HuH-7.5 (cell line): ENCODE measurements at places on chromosomes 5 and 9.
A peak's percentile ranks its signal among the peaks of the same experiment; 100 is the strongest.

DNA sequence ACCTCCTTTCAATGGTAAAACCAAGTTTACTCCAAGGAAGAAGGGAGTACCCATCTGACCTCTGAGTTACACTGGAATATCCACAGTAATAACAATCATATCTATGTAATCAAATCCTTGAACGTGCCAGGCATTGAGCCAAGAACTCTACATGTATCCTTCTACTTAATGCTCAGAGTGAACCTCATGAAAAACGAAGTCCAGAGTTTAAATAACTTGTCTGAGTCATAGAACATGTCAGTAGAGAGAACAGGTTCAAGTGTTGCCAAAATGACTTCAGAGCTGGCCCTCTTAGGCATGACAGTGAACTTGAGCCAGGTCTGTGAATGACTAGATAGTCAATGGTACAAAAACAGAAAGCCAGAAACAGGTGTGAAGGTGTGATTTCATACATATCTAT lies 164.1 kb upstream of the ZNF618 start:
- no peak for DNase-seq

- peak; percentile 20 for DNase-seq
Observed at GRCh38 chr9:90870621-90871326, 69.2 kb downstream of the SYK start.

DNA sequence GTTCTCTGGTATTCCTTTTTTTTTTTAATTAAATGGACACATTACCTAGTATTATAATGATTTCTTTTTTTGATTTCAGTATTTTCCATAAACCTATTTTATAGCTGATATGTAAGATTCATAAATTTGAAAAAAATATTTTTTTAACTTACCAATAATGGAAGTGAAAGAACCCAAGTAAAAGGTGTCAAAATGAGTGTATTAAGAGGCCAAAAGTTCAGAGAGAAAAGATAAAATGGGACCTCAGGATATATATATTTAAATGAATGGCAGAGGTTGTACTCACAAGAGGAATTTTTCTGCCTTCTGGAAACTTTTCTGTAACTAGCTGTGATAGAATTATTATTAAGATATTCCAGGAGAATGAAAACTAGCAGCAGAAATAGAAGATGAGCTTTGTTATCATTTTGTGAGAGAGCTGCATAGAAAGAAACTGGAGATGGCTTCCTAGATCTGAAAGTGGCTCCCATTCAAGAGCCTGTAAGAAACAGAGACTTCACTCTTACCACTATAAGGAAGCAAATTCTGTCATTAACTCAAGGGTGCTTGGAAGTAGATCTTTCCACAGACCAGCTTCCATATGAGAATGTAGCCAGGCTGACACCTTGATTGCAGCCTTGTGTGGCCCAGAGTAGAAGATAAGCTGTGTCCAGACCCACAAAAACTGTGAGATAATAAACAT lies 91.7 kb downstream of the MRPS30 start:
- DNase-seq = no peak

DNA sequence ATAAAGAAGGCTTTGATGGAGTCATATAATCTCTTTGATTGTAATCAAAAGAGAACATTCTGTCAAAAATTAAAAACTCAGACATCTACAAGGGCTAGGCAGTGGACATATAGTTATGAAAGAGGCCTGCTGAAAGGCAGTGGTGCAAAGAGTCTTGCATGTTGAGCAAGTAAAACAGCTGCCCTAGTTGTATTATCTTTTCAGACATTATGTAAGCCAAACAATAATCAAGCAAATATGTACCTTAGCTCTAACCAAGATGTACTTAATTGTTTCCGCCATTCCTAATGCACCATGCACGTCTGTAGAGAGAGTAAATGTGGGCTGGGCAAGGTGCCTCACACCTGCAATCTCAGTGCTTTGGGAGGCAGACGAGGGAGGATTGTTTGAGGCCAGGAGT lies 14.3 kb downstream of the GAPT start:
- DNase-seq = no peak

DNA sequence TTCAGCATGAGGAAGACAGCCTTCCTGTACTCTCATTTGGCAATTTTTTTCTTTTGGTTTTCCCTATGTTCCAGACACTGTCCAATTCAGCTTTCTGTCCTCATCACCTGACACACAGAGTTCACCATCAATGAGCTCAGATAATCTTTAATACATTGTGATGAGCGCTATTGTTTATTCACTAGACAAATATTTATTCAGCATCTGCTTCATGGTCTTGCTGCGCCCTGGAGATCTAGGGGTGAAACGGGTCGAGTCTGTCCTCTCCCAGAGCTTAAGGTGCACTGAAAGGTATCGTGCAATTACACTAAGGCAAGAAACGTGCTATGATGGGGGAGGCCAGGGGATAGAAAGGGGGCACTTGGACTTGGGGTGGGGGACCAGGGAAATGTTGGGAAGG lies 281.6 kb downstream of the ZSWIM6 start:
- DNase-seq = no peak
